NCI-H774 (cell line): ENCODE measurements at places on chromosomes 4 and X.

DNA sequence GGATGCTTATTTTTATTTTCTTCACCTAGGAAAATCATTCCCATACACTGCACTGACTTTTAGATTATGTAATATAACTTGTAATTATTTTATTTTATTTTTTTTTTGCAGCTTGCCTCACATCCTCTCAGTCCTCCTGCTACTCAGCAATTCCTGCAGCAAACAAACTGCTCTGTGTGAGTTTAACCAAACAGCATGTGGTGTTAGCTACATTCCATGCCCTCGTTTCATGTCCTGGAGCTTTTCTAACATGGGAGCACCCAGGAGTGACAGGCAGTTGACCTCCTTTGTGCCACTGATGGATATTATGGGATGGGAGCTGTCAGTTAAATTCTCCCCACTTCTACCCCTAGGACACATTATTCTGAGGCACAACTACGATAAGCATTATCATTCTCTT, 24.8 kb downstream of the CXCL1 start:
- DNase-seq = no peak

DNA sequence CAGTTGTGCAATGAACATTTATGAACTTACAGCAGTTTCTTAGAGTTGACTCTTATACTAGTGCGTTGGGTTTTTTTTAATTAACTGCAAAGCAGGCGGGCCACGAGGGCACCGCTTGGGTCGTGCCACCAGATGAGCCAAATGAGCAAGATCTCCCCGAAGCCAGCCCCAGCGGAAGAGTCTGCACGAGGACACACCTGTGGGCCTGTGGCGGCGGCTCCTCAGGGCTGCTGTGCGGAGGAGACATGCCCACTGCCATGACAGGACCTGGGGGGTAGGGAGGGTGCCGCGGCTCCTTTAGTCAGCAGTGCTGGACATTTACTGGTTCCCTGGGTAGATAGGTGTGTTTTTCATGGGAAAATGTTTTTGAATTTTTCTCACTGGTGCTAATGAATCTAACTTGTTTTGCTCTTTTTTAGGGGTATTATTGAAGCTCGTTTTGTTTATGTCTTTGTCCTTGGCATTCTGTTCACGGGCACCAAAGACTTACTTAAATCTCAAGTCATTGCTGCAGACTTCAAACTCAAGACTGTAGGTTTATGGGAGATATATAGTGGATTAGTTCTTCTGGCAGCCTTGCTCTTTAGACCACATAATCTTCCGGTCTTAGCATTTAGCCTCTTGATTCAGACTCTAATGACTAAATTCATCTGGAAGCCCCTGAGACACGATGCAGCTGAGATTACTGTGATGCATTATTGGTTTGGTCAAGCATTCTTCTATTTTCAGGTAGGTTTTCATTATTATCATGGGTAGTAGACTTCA, 31.2 kb downstream of the PIGG start:
- no peak for DNase-seq

DNA sequence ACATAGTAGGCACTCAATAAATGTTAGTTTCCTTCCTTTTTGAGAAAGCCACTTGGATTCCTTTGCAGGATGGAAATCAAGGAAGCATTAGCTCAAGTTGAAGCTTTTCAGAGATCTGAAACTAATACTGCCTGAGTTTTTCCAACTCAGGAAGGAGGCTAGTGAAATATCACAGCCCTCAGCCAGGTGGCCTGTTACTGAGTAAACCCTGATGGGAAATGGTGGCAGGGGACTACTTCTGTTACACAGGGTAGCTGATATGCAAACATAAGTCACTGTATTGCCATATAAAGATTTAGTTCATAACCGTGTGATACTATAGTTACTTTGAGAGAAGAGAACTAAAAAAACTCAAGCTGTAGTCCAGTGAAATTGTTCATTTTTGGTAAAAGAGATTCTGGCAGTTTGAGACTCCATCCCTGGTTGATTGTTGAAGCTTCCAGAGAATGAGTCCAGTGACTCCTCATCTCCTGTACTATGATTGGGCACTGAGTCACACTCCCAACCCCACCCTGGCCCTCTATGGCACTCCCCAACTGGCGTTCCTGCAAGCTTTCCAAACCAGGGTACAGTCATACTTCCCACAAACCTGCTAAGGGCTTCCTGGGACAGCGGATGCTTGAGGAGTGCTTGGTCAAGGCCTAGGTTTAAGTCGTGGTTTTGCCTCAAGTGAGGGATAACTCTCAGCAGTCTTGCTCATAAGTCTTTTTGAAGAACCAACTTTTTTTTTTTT, 81.8 kb downstream of the MID1IP1 start:
- DNase-seq = no peak

DNA sequence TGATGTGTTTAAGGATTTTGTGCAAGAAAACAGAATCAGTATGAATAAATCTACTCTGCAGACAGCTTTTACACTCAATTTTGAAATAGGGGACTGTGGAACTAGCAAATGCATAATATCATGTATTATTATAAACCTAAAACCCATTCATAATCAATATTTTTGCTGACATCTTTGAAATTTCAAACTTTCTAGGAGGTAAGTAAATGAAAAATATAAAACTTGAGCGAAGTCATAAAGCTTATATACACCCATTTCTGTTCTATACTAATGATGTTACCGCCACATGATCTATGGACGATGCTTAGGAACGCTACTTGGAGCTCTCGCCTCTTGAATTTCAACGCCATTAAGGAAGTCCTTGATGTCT, 38.1 kb downstream of the ADGRA3 start:
- DNase-seq = no peak

GRCh38 chr4:165027762-165028402, 3.9 kb upstream of the TRIM60 start:
- no peak for DNase-seq

DNA sequence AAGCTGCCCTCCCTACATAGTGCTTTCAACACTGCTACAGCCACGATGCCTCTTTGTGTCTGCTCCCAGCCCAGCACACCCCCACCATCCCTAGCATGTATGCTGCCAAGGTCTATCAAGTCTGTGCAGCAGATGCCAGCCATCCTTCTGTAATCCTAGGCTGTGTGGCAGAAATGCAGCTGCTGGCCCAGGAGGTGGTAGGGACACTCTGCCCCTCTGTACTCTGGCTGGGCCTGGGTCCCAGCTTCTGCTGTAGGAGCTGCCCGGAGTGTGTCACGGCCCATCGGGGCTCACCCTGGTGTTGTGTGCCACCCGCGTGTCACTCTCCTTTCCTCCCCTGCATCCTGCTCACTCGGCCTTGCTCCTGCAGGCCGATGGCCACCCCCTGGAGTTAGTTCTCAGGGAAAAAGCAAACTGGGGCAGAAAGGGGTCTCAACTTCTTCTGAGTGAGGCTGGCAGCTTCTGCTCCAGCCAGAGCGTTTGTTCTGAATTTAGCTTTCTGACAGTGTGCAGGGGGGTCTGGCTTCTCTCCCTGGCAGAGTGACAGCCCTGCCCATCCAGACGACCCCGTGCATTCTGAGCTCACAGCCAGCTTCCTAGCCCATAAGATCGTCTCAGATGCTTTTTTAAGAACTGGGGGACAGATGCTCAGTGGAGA, 22.7 kb downstream of the PSAPL1 start:
- DNase-seq = no peak

DNA sequence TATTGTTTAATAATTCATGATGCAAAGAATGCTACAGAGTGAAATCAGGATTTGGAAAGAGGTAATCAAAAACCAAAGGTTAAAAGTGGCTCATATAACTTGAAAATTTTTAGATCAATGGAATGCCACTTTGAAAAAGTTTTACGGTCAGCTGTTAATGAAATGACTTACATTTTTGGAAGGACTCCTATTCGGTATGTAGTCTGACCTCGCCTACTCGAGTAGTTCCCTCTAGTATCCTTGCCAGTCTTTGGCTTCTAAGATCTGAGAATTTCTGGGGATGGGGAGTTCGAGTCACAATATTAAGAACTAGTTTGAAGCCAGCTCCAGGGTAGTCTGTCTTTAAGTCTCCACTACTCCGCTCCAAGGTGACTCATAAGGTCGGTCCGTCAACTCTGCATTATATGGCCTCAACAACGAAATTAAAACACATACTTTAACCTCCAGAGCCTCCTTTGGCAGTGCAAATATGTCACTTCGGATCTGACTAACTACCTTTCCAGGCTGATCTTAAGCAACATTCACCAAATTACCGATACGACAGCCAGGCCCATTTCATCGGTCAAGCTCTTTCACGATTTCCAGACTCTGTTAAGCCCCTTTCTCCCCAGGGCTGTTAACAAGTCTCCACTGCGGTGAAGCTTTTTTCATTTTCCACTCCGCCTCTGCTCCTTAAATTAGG, 733 bp upstream of the NAA15 start:
- DNase-seq = no peak

- DNase-seq = no peak
Observed at GRCh38 chrX:9609987-9610386, 145.1 kb downstream of the TBL1X start.

DNA sequence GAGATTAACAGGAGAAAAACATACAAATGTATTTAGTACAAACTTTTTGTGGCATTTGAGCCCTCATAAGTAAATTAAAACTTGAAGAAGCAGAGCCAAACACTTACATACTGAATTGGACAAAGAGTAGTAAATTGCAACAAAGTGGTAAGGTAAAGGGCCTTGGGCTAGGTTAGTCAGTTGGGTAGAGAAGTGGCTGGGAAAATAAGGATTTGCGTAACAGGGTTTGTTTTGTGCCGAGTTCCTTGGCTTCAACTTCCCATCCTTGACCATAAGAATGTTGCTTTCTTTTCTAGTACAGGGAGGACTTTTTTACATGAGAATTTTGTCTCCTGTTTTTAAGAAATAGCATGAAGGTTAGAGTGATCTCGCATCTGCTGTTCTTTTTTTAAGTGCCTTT, 33.3 kb upstream of the DSPP start:
- DNase-seq = no peak

DNA sequence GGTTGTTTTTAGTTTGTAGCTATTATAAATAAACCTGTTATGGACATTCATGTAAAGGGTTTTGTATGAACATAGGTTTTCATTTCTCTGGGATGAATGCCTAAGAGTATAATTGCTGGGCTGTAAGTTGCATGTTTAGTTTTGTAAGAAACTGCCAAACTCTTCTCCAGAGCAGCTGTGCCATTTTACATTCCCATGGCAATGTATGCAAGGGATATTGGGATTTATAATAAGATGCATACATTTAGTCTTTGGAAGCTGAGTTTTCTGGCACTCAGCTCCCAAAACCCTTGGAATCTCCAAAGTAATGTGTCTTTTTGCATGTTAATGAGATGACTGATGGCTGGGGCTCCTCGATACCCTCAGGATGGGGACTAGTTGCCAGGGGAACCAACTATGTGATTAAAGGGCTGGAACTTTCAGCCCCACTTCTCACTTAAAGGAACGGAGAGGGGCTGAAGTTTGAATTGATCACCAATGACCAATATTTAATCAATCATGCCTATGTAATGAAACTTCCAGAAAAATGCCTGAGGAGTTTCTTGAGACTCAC, 44.0 kb downstream of the SERTM2 start:
- no peak for DNase-seq

DNA sequence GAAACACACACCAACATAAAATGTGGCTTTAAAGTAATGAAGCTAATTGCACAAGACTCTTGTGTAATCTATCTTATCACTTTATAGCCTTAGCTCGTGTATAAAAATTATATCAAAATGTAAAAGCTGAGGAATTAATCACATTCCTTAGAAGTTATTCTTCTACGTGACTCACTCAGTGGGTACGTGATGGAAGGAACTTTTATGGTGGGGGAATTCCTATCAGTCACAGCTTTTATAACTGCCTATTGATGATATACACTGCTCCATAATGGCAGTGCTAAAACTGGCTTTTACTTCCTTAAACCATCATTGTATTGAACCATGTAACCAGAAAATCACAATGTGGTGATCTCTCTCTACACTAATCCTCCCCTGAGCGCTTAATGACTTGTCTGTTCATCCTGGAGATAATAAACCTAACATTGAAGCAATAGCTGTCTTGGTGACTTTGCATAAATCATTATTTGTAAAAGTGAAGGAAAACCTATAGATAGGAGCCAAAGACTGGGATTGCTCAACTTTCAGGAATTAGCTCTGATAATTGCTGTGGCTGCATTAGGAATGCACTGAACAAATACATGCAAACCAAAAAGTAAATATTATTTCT, 276.7 kb downstream of the GBA3 start:
- DNase-seq = no peak

DNA sequence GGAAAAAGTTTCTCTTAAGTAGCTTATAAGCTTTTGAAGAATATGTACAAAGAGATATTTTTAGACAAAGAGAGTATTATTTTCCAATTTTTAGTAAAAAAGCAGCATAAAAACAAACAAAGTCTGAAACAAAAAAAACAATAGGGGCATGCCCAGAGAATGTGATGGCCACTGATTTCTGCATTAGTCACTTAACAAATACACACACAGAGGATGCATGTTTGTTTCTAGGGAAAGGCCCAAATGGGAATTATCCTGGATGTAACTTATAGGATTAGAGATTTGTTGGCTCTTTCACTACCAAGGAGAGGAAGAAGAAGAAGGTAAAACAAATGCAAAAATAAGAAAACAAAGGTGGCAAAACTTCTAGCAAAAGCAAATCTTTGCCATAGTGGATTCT, 95.9 kb upstream of the SCOC start:
- no peak for DNase-seq

DNA sequence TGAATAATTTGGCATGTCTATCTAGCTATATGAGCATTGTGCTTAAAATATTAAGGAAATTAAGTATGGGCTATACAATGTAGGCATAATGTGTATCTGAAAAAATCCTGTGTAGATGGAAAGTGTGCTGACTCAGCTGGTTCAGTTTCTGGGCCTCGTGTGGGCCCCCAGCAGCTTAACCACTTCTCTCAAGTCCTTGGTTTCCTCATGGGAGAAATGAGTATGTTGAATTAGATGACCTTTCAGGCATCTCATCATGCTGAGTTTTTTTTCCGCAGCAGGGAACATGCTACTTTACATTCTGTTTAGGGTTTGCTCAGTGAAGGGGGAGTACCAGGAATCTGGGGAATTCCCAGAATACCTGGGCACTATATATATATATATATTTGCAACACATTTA, 30.5 kb downstream of the RHOH start:
- DNase-seq = no peak

GRCh38 chr4:14184265-14184664, 556.7 kb upstream of the BOD1L1 start:
- DNase-seq = no peak

DNA sequence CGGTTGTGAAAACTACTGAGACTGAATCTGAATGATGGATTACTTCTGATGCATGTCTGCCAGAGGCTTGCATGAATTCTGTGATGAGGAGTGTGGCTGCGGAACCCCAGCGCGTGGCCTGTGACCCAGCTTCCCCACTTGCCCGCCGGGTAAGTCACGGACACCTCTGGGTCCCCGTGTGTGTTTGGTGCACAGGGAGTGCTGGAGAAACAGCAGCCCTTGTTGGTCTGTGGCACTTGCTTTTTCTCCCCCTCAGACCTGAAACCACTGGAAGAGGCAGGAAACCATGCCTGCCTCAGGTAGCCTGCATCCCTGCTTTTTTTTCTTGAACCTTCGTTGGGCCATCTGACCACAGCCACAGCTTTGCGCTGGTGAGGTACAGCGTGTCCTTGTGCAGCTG, 51.9 kb upstream of the TADA2B start:
- DNase-seq = no peak

- DNase-seq = no peak
Observed at GRCh38 chrX:40933706-40934425, 151.4 kb upstream of the USP9X start.

- DNase-seq = peak; percentile 3
Observed at GRCh38 chr4:168631241-168632162, 134.7 kb downstream of the PALLD start.
